ENCODE measurements at places on chromosomes 7 and 10.

GRCh38 chr10:60917331-60918280 is 26.4 kb downstream of the RHOBTB1 start:
- no peak for DNase-seq

- DNase-seq, result no peak
Measured at GRCh38 chr7:11297764-11298163, 324.1 kb downstream of the PHF14 start.

- no peak for DNase-seq
Measured at GRCh38 chr10:132786884-132787494, 1.0 kb upstream of the NKX6-2 start.

DNA sequence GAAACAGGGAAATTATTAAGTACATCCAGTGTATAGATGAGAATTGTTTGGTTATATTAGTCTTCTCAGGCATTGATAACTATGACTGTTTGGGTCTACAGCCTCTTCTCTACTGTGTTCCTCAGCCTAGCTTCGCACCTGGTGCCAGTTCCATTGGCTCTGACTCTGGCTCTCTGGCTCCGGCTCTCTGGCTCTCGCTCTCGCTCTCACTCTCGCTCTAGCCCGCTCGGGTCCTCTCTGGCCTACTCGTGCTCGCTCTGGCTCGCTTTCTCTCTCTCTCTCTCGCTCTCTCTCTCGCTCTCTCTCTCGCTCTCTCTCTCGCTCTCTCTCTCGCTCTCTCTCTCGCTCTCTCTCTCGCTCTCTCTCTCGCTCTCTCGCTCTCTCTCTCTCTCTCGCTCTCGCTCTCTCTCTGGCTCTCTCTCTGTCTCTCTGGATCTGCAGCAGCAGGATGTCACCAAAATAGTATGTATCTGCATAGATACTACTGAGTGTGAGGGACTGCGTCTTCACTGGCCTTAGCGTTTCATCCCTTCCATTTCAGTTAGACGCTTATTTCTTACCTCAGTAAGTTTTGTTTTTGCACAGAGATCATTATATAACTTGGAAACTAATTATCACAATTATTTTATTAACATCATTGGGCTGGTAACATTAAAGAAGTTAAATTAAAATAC is 6.5 kb upstream of the SSBP1 start:
- no peak for DNase-seq

- DNase-seq, result no peak
Measured at GRCh38 chr10:122393288-122393687, 18.8 kb downstream of the PLEKHA1 start.

DNA sequence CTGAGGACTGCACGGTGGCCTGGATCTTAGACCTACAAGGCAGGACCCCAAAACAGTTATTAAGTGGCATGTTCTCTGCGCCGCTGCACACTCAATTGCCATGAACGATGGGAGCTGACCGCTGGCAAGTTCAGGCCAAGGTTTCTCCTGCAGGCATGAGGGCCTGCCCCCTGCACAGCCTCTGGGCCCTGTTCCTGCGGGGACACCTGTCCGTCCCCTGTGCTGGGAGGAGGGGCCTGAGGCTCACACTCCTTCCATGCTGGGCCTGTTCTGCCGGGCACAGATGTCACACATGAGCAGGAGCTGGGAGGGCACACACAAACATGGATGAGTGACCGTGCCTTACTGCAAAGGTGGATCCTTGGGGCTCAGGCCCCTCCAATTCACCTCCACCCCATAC is 90.0 kb downstream of the PTPRN2 start:
- no peak for DNase-seq

DNA sequence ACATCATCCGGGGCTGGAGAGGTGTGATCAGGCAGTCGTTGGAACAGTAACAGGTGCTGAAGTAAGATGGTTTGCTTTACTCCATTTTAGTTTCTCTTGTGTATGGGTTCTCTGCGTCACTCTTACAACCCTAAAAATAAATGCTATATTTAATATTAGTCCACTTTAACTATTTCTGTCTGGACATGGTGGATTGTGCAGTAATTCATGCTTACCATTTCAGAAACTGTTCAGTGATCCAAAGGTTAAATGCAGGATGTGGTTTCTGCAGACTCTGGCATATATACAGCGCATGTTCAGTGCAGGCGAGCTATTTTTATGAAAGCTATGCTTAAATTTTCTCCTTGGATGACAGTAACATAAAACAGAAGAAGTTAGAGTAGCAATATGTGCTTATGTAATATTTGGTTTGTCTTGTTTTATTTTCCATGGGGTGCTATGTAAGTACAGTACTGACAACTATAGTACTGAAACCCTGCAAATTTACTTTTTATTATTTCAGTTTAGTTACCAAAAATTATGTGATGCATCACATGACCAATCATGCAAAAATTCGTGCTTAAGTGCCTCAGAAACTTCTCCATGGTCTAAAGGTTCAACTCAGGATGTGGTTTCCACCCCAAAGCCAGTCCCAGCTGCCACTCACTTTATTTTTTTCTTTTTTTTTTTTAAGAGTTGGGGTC is 46.6 kb upstream of the GRID1 start:
- DNase-seq, result peak; percentile 44

GRCh38 chr10:87546210-87546609 is 41.5 kb downstream of the MINPP1 start:
- no peak for DNase-seq

DNA sequence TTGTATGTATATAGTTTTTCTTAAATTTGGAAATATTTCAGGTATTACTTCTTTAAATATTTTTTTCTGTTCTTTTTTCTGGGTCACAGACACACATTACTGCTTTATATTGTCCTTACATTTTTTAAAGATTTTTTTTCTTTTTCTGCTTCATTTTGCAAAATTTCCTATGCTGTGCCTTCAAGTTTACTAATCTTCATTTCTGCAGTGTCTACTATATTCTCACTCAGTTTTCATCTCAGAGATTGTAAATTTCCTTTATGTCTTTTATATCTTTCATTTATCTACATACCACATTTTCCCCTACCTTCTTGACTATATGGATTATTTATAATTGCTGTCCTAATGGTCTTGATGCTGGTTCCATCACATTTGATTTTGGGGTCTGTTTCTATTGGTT is 210.5 kb downstream of the SLC25A13 start:
- no peak for DNase-seq

DNA sequence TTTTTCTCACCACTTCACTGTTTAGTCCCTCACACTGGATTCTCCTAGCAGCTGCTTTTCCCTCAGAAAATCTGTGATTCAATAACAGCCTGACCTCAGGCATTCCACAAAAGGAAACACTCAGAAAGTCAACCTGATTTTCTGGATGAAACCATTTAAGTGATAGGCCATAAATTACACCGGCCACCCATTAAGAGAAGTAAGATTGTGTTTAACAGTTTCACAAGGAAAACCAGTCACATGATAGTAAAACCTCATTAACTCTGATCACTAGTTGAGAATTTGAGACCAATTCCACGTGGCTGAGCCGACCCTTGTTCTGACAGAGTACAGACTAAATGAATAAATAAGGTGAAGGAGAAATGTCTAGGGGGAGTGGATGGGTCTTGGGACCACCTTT is 7.7 kb downstream of the GRM8 start:
- no peak for DNase-seq

- DNase-seq, result no peak
Measured at GRCh38 chr10:34539533-34540315, 275.4 kb downstream of the PARD3 start.

DNA sequence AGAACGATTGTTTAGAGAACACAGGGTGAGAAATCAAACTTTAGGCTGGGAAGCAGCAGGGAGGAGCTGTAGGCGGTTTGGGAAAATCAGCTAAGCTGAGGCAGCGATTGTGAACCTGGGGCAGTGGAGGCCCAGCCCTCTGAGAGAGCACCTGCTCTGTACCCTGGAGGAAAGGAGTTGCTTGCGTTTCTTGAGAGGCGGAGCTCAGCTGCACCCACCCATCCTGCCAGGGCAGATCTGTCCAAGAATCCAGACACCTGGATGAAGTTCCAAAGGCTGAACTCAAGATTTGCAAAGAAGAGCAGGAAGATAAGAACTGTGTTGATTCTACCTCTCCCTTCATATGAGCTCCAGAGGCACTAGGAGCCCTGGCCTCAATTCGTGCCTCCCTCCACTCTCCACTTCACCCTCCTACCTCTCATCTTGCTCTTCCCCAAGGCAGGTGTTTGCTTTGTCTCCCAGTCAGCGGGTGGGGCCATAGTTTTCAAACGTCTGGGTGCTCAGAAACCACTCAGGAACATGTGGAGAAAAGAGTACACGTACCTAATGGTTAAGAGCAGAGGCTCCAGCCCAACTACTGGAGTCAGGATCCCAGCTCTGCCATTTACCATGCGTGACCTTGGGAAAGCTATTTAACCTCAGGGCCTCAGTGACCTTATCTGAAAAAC is 21.5 kb upstream of the TMEM213 start:
- no peak for DNase-seq

DNA sequence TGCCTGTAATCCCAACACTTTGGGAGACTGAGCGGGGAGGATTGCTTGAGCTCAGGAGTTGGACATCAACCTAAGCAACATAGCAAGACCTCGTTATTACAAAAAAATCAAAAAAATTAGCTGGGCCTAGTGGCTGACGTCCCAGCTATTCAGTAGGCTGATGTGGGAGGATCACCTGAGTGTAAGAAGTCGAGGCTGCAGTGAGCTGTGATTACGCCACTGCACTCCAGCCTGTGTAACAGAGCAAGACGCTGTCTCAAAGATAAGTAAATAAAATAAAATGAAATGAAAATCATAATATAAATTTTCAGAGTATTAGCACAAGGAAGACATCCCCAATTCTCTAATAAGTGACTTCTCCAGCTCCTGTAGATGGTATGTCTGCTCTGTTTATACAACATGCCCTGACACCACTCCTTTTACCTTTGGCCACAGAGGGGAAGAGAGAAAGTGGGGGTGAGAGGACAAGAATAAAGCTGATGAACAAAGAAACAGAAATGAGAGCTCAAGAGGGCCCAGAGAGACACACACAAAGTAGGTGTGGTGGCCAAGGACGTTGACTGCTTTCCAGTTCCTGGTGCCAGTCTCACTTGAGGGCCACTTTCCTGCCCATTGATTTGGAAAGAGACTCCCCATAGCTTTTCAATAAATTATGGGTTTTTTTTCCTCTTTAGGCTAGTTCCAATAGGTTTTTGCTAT is 62.9 kb downstream of the PTTG1IP2 start:
- no peak for DNase-seq

DNA sequence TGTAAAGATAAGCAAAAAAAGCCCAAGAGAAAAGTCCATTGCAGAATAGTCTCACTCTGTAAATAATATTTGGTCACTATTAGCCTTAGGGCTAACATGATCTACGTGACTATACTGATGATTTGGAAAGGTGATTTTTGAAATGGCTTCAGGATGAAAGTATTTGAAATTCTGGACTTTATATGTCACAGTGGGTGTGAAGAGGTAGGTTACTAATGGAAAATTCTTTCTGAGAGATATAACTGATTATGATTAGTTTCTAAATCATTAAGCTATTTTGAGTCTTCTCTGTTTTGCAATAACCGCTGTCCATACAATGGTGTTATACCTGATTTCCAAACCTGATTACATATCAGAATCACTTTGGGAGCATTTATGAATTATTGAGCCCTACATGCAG is 20.1 kb upstream of the HBP1 start:
- DNase-seq, result no peak

DNA sequence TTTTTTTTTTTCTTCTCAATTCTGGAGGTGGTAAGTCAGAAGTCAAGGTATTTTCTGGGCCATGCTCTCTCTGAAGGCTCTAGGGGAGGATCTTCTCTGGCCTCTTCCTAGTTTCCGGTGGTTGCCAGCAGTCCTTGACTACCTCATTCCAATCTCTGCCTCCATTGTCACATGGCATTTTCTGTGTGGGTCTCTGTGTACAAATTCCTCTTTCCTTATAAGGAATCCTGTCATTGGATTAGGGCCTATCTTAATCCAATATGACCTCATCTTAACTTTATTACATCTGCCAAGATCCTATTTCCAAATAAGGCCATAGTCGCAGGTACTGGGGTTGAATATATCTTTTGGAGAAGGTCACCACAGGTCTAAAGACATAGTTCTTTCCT is 129.3 kb upstream of the PRR15 start:
- DNase-seq, result no peak

DNA sequence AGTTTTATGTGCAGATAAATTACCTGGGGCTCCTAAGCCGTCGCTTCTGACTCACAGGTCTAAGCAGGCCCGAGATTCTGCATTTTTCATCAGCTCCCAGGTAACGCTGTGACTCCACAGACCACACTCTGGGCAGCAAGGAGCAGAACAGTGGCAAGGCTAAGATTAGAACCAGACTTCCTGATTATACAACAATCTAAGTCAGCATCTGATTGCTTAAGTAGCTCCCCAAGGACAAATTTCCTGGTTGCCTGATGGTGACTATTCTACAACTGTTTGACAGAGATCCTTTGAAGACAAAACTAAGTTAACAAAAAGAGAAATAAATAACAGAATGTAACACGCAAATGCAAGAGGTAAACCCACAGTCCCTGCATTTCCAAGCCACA is 69.0 kb downstream of the CREB3L2 start:
- DNase-seq, result no peak

DNA sequence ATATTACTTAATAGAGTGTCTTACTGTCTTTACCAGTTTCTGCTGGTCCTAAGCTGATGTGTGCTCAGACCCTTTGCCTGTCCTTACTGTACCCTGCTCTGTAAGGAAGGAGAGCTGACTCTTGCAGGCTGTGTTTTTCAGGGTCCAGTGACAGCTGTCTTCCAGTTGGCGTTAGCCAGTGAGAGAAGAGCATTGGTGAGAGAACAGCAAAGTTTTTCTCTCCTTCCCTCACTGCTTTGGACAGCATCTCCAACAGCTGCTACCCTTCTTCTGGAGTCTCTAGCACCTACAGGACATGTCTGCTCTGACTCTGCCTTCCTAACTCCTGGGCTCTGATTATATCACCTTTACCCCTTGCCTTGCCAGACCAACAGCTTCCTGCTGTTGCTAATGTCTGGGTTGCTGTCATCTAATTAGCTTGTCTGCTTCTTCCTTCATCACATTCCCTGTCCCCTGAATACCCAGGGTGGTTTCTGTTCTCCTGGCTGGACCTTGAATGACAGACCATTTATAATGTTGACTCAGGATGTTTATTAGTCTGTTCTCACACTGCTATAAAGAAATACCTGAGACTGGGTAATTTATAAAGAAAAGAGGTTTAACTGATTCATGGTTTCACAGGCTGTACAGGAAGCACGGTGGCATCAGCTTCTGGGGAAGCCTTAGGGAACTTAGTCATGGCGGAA is 23.5 kb upstream of the PANK1 start:
- DNase-seq, result no peak

- no peak for DNase-seq
Measured at GRCh38 chr10:86286236-86287109, 80.1 kb downstream of the GRID1 start.

DNA sequence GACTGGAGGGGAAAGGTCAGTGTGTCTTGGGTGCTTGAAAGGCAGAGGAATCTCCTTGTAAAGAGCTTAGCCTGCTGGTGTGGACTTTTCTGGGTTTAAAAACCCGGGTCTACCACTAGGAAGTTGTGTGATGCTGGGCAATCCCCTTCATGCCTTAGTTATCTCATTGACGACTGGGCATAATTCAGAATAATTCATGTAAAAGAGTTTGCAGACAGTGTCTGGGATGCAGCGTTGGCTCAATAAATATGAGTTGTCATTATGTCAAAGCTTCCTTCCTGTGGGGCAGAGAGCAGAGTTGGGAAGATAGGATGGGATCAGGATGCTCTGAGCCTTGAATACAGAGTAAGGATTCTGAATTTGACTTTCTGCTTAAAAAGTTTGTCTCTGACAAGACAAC is 196.4 kb downstream of the ADRA2A start:
- DNase-seq, result no peak

All from KG1 (cell line).